ENCODE measurements at places on chromosomes 16 and 17.
A peak's percentile ranks its signal among the peaks of the same experiment; 100 is the strongest.

- no peak for DNase-seq
Measured at GRCh38 chr17:3803308-3803640, 2.3 kb upstream of the ITGAE start.

DNA sequence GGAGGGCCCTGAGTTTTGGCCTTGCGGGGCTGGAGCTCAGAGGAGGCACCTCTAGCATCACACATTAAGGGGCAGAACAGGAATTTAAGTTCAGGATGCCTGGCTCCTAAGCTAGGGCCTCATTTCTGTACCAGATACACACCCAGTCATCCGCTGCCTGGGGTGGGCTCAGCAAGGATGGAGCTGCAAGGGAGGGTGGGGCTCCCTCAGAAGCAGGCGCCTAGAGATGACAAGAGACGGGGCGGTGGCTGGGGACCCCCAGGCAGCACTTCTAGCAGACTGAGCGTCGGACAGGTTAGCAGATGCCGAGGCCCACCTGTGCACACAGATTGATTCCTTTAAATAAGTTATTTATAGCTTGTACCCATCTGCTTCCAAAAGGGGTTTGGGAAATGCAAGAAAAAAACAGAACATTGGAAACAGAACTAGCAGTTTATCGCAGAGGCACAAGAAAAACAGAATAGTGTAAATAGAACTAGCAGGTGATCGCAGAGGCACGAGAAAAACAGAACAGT, 47.6 kb upstream of the CBFA2T3 start:
- DNase-seq = no peak

DNA sequence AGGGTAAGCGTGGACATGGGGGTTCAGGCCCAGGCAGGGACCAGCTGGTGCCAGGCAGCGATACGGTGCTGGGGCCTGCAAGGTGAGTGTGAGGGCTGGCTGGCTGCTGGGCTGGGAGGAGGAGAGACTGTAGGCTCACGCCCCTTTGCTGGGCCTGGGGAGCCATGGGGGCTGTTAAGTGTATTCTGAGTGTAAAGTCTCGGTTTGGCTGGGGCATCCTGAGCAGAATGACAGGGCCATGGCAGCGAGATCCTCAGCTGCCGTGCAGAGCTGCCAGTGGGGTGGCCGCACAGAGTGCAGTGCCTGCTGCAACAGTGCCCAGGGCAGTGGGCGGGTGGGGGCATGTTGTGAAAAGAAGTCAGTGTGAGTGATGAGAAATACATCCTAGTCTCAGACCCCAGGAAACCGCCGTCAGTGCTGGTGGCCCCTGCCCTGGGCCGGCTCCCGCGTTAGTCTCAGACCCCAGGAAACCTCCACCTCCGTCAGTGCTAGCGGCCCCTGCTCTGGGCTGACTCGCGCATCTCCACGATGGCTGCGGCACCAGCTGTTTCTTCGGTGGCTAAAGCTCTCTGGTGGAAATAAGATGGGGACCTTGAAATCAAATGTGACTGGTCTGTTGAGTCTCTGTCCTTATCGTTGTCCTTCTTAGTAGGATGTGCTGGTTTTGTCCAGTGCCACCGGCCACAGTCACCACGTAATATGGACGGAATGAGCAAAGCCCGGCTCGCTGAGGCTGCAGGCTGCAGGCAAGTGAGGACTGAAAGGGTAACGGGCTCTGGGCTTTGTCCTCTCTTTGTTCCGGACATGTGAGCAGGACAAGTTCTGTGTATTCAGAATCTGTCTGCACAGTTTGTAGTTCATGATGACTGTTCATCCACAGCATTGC, 22.9 kb downstream of the ACSF3 start:
- no peak for DNase-seq

DNA sequence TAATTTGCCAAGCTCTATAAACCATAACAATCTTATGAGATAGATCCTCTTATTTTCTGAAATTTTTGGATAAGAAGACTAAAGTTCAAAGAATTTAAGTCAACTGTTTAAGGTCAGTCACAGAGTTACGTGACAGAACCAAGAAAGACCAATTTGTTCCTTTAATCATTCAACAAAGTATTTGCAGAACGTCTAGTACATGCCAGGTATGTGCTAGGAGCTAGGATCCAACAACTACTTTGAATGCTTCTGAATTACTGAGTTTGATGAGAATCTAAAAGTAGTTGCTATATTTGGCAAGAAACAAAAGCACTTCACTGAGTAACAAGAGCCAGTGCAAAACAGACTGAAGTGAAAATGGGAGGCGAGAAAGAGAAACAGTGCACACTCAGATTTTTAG, 15.0 kb downstream of the GLOD4 start:
- no peak for DNase-seq

- no peak for DNase-seq
Measured at GRCh38 chr17:72445055-72445991, 324.5 kb downstream of the SOX9 start.

DNA sequence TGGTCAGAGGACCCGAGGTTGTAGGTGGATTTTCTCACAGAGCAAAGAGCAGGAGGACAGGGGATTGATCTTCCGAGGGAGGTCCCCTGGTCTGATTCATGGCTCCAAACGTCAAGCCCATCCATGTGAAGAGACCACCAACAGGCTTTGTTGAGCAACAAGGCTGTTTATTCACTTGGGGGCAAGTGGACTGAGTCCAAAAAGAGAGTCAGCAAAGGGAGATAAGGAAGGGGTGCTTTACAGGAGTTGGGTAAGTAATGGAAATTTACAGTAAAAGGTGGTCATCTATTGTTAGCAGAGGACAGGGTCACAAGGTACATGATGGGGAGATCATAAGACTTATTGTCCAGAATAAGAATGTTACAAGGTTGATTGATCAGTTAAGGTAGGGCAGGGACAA, 2285.8 kb downstream of the TP53TG3F start:
- no peak for DNase-seq

DNA sequence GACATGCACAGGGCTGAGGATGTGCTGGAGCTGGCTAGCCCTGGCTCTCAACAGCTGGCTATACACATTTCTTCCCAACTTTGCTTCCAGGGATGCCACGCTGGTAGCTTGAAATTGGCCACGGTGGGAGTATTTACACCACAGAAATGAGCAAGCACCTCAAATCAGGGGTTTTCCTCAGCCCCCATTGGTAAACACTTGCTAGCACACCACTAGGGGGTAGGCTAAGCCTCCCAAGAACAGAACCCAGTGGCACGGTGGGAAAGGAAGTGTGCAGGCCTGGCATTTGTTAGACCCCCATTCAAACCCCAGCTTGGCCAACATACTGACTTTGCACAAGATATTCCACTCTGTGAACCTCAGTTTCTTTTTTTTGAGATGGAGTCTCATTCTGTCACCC, 12.9 kb downstream of the DRC3 start:
- no peak for DNase-seq

DNA sequence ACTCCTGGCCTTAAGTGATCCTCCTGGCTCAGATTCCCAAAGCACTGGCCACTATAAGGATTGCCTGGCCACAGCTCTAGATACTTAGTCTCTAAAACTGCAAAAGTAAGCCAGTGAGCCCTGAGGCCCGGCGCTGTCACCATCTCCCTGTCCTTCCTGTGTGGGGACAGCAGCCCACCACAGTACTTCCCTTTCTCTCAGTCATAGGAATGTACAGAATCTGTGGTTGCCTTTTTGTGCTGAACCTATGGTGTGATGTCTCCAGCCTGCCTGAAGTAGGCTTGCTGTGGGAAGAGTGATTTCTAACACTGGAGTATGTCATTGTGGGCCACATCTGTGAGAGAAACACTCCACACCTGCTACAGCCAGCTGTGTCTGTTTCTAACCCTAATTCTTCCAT, 24.7 kb downstream of the NTAN1 start:
- DNase-seq = no peak

DNA sequence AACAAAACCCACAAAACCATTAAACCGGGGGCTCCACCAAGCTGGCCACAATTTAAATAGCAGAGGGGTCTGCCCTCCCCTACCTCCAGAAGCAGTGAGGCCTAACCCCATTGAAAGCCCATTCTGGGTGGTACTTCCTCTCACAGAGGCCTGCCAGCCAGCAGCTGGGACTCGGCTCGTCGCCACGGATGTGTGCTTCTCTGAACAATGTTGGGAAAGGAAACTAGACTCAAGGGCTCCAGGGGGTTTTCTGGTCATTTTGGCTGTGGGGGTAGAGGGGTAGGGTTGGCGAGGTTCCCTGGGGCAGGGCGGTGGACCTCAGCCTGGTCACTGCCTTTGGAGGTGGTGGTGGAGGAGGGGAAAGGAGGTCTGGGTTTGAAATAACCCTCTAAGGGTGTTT, 4.7 kb upstream of the PLCG2 start:
- no peak for DNase-seq

- DNase-seq = no peak
Measured at GRCh38 chr16:1772362-1772907, at the start of gene EME2. Gene EME2, plus strand, starts transcription at chr16:1772810. Its CDS starts 418 bp downstream, at chr16:1773228.

GRCh38 chr16:71722801-71723536, 1.5 kb downstream of the PHLPP2 start:
- DNase-seq = peak; percentile 50

- no peak for DNase-seq
Measured at GRCh38 chr17:43679911-43680310, 18.2 kb upstream of the MEOX1 start.

- DNase-seq = no peak
Measured at GRCh38 chr17:83019376-83019775, 60.0 kb upstream of the METRNL start.

DNA sequence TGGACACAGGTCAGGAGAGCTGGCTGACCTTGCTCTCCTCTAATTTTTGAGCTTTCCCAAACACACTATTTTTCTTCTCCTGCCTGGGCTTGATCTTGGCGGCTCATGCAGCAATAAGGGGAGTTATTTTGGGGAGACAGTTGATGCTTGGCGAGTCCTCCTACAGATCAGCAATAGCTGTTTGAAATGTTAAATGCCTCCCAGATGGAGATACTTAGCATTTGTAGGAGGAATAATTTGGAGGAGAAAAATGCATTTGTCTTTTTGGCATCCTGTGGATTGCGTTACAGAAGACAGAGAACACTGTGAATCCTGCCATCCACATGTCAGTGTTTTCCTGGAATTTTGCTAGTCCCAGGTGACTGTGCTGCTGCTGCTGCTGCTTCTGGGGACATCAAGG, 328.0 kb upstream of the XYLT1 start:
- DNase-seq = no peak

- peak; percentile 30 for DNase-seq
Measured at GRCh38 chr17:14203388-14203787, 33.3 kb downstream of the CDRT15 start.
